Stimulated activated CD4-positive, alpha-beta T cell treated with anti-CD3 and anti-CD28 coated beads, TNF-alpha, amount 100 ng/mL, for 4 hours (primary cell): ENCODE measurements at places on chromosomes 1 and 21.

DNA sequence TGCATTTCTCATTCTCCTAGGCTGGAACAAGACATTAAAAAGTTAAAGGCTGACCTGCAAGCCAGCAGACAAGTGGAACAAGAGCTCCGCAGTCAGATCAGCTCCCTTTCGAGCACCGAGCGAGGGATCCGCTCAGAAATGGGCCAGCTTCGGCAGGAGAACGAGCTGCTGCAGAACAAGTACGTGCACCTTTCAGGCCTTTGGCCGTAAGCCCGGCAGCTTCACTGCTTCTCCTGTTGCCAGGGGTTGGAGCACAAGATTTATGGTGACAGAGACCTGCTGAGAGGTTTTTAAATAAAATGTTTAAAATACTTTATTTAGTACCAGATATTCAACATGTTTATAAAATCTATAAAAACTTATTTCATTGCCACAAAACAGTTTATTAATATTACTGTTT is 53.4 kb downstream of the MACO1 start:
- DNase-seq, result no peak

GRCh38 chr1:186418503-186418902 is 42.4 kb downstream of the PDC start:
- DNase-seq, result no peak

DNA sequence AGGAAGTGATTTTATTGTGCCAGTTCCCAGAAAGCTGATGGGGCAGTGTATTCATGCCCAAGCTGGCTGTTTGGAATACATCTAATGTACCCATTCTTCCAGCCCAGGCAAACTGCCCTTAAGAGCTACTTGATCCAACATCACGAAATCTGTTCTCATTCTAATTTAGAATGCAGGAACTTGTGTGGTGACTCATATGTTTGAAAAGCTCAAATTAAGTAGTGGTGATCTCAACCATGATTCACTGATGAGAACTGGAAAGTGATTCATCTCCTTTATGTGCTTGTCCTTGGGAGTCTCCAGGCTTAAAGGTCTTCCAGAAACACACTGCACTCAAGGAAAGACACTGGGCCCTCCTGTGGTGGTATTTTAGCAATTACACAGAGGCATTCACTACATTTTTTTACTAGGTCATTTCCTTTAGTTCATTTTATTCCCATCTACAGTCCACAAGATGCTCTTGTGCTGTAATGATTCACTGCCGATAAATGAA is 65.4 kb downstream of the RPE65 start:
- no peak for DNase-seq

GRCh38 chr1:179029321-179029759 is 3.6 kb downstream of the FAM20B start:
- DNase-seq, result no peak

GRCh38 chr1:90833466-90834110 is 116.5 kb upstream of the BARHL2 start:
- no peak for DNase-seq
